ENCODE measurements at places on chromosomes 2 and 18. TPM values are rescaled to one million over a fixed set of nuclear protein-coding genes. Genes with fewer than 3 reads are reported as not detected.

Gene DHRS9
- 0.40 TPM for total RNA-seq

Gene TBC1D8
- total RNA-seq = 43.1 TPM

Gene OR6B2
- total RNA-seq = not detected

- DNase-seq = no peak
These were observed 121.8 kb upstream of the ZBTB14 start for GRCh38 chr18:5417342-5417741.

GRCh38 chr2:81835321-81836000 is 1530.9 kb upstream of the LRRTM1 start:
- no peak for DNase-seq

GRCh38 chr18:35577045-35577848 is 4.3 kb upstream of the GALNT1 start:
- no peak for DNase-seq

DNA sequence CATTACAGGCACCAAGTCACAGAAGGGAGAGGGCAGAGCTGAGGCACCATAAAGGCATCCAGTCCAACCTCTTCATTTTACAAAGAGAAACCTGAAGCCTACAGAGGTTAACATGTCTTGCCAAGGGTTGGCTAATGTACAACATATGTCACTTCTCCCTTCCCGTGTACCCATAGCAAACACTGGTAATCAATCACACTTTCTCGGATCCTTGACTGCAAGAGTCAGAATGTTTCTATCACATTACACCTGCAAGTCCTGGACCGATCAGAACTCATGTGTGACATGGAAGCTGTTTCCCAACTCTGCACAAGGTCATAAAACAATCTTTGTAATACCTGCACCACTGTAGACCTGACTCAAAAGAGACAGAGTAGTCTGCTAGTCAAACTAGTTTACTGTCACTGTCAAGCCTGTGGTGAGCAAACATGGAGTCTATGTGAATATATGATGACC is 6.0 kb downstream of the ANKRD44 start:
- DNase-seq = no peak

Gene PAX3
- total RNA-seq = not detected

Gene HNRNPLL
- 36.7 TPM for total RNA-seq

GRCh38 chr2:105494683-105495425 is 96.0 kb upstream of the FHL2 start:
- no peak for DNase-seq

GRCh38 chr18:3411327-3411726 is 38.6 kb upstream of the TGIF1 start:
- DNase-seq = no peak

DNA sequence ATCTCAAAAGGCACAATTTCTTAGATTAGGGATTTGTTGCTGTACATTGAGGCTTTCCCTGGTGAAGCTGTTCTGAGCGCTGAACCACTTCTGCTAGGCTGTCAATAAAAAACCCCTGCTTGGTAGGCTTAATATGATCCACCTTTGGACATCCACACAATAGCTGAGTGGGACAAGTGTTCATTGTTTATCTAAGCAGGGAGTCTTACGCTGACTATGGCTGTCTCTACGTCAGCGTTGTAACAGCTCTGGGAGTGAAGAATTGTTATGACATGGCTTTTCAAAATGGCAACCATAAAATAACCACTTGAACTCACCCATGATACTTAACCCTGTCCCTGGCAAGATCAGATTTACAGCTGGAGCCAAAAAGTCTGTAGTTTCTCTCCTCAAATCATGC is 111.5 kb upstream of the SULT1C3 start:
- DNase-seq = no peak

Gene CABLES1
- total RNA-seq = 17.0 TPM
